Stimulated activated CD8-positive, alpha-beta memory T cell treated with anti-CD3 and anti-CD28 coated beads, Interleukin-12 subunit alpha, Interleukin-12 subunit beta, amount 100 ng/mL, for 4 hours (primary cell): ENCODE measurements at places on chromosomes 2 and 18.

DNA sequence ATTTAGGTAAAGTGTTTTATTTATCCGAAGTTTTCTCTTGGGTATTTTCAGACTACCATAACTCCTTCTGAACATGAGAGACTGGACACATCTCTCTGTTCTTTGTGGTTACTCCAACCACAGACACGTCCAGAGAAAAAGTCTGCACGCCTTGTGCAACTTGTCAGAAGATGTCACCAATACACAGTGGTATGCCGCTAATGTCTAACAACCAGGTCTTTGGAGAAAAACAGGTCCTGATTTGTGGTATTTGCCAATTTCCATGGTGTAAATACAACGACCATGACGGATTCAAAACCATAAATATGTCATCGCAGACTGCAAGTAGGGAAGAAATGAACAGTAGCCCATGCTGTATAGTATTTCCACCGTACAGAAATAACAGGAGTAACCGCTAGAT lies 620.6 kb upstream of the ID2 start:
- DNase-seq = no peak

DNA sequence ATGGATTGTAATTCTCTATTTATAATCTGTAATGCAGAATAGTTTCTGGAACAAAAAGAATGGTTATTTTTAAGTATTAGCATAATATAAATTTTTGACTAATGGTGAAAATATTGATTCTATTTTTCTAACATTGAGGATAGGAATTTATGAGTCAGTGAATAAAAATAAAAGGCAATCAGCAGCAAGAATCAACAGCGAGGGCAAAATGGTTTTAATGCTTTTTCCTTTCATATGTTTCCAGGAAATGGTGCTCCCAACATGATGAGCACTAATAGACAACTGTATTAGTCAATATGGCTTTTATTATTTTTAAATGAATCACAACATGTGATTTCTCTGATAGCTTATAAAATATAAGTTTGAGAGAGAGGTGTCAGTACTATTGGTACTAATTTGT lies 90.7 kb upstream of the TFPI start:
- no peak for DNase-seq

DNA sequence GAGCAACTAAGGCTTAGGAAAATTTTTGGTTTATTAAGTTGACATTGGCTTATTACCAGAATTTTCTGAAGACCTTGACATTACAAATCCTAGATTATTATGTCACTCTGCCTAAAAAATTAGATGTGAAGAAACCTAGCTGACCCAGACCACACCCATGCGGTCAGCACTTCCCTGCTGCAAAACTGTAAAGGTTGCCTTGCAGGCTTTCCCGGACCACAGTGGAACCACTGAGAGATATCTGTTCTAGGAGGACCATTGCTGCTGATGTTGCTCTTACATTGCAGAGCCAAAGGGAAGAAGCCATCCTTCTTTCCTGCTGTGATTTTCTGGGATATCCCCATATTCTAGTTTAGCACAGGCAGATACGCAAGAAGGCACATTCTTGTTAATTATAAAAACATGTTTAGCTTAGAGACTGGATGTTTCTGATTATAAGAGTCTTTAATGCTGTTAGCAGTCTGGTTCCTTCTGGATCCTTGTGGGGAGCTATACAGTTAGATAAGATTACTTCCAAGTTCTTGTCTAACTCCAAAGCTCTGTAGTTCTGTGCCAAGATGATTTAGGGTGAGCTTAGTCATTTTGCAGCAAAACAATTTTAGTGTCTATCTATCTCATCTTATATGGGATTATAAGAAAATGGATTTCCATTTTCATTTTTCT lies 70.2 kb downstream of the AOX1 start:
- DNase-seq = no peak

GRCh38 chr2:202339071-202339870 lies 36.9 kb upstream of the BMPR2 start:
- DNase-seq = no peak

- DNase-seq = no peak
Measured at GRCh38 chr18:55349685-55350084, 238.3 kb downstream of the TCF4 start.

- no peak for DNase-seq
Measured at GRCh38 chr2:101040761-101041160, 38.7 kb downstream of the RPL31 start.
